Esophagus muscularis mucosa (tissue), 4 donors: ENCODE measurements at places on chromosomes 1 and 21.

- no peak for DNase-seq
- H3K27me3 ChIP-seq: no peaks in the 10 kb centered on the region
- no peaks in the 10 kb centered on the region for H3K36me3 ChIP-seq
- H3K27ac ChIP-seq: no peak overlapping the region
- peaks cover under 1% of the 10 kb centered on the region for H3K4me1 ChIP-seq
These were observed 5.7 kb upstream of the SVBP start for GRCh38 chr1:42822800-42823392.

DNA sequence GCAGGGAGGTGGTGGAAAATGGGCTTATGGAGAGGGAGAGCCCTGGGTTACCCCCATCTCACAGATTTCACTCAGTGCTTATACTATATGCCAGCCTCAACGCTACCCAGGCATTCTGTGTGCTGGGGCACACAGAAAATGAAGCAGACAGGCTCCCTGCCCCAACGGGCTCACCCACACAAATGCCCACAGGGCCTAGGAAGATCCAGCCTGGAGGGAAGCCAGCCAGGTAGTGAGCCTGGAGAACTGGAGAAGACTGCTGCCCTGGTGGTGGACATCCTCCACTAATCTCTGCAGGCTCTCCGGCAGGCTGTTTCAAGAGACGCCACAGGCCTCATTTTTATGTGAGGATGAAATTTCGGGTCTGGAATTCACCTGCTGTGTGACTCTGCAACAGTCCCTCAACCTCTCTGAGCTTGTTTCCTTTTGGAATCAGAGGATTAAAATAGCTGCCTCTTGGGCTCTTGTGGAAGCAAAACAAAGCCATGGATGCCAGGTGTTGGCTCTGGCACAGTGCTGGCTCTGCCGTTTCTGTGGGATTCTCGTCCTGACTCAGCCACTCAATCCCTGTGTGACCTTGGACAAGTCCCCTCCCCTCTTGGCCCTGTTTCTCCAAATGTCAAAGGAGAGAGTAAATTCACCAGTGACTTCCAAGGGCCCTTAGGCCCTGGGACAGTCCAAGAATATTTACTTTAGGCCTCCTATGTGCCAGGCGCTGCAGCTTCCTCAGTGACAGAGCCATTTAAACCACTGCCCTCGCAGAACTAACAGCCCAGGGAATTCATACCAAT is 3.6 kb downstream of the PAQR7 start:
- H3K4me3 ChIP-seq: no peak overlapping the region
- H3K36me3 ChIP-seq: peaks cover 24% of the 10 kb centered on the region
- H3K27me3 ChIP-seq: no peaks in the 10 kb centered on the region
- peaks cover 49% of the 10 kb centered on the region for H3K4me1 ChIP-seq
- no peak overlapping the region for H3K27ac ChIP-seq
- no peak for DNase-seq

- H3K4me1 ChIP-seq: peaks cover 43% of the 10 kb centered on the region
- H3K27me3 ChIP-seq: no peaks in the 10 kb centered on the region
- H3K27ac ChIP-seq: no peak overlapping the region
- DNase-seq: no peak
- no peaks in the 10 kb centered on the region for H3K36me3 ChIP-seq
These were observed 481.5 kb downstream of the LMO4 start for GRCh38 chr1:87810166-87810565.

DNA sequence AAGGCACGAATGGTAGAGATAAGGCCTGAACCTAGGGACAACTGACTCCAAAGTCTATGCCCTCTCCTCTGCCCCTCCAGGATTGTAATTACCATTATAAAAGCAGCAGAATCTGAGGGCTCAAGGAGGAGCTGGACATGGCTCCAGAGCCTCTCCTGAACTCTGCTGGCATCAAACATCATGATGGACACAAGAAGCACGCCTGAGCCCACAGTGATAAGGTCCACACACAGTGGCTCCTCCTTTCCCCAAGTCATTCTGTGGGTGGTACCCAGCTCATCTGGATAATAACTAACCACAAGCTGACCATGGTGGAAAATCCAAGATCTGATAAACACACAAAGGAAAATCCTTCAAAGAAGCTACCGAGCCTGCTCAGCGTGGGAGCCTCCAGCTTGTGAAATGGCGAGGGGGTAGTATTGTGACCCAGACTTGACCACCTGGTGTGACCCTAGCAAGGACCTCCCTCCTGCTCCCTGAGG is 85.2 kb downstream of the HIVEP3 start:
- peaks cover 4% of the 10 kb centered on the region for H3K4me1 ChIP-seq
- no peak for DNase-seq
- H3K36me3 ChIP-seq: no peaks in the 10 kb centered on the region
- no peak overlapping the region for H3K27ac ChIP-seq
- H3K4me3 ChIP-seq: no peak overlapping the region
